ENCODE measurements at places on chromosomes 2 and 18.

DNA sequence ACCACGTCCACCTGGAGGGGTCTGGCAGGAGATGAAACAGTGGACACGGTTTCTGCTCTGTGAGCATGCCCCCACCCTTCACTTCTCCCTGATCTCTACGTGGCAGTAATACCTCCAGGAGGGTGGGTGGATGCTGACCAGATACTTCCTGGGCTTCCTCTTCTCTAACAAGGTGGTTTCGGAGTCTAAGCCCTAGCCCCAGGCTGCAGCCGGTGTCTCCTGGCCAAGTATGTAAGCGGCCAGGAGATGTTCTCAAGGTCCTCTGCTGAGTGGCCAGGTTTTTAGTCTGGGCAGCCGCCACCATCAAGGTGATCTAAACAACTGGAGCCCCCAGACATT is 101.8 kb upstream of the ASB18 start:
- no peak for DNase-seq

DNA sequence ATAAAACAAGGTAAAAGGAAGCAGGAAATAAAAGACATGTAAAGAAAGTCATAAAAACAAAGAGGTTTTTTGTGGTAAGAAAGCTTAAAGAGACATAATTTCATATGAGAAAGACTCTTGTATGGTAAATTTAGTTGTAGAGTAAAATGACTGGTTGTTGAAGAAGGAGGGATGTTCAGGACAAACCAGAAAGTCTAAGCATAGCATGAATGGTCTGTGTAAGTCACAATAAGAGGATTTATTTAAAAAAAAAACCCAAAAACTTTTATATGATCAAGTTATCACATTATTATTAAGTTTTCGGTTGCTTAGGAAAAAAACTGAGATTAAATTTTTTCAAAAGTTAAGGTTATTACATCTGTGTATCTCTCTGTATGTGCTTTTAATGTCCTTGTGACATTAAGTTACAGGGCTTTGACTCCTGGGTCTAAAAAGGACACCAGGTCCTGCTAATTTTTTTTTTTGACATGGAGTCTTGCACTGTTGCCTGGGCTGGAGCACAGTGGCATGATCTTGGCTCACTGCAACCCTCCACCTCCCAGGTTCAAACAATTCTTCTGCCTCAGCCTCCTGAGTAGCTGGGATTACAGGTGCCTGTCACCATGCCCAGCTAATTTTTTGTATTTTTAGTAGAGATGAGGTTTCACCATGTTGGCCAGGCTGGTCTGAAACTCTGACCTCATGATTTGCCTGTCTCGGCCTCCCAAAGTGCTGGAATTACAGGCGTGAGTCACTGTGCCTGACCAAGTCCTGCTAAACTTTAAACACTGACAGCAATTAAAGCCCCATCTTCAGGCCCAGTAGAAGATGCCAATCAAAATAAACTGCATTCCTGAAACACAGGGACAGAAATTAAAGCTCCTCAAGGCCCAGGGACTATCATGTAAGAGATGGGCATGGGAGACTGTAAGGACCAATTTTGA is 14.2 kb upstream of the OXER1 start:
- no peak for DNase-seq

DNA sequence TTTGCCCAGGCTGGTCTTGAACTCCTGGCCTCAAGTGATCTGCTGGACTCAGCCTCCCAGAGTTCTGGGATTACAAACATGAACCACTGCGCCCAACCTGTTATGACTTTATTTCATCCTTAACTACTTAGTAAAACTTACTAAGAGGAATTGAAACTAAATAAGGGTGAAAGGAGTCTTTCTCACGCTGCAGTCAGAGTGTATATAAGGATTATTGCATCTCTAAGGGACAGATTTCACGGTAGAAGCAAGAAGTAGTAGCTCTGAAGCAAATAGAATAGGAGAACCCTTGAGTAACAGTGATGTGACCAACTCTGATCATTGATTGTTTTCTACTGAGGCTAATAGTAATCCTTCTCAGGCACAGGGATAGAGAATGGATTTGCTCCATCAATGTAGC is 960.1 kb downstream of the CPS1 start:
- DNase-seq, result no peak

DNA sequence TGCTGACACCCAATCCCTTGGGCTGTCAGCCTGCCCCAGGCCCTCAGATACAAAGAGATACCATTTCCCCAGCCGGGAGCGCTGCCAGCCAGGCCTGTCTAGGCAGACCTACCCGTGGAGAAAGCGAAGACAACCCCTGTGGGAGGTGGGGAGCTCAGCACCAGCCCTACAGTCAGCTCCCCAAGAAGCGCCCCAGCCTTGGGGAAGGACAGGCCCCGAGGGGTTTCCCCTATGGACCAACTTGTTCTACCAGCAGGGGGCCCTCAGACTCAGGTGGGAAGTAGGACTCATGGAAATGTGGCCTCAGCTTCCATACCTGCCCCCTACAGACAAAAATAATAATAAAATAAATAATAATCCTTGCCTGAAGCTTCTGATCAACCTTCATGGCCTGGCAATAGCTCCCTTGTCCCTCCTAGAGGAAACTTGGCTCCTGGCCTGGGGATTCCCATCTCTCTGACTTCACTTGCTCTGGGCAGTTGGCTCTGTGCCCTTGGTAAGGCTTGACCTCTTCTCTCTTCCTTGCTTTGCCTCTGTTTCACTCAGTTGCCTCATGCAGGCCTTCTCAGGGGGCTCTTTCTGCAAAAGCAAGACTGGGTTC is 7.0 kb downstream of the SLC35F6 start:
- DNase-seq, result no peak

DNA sequence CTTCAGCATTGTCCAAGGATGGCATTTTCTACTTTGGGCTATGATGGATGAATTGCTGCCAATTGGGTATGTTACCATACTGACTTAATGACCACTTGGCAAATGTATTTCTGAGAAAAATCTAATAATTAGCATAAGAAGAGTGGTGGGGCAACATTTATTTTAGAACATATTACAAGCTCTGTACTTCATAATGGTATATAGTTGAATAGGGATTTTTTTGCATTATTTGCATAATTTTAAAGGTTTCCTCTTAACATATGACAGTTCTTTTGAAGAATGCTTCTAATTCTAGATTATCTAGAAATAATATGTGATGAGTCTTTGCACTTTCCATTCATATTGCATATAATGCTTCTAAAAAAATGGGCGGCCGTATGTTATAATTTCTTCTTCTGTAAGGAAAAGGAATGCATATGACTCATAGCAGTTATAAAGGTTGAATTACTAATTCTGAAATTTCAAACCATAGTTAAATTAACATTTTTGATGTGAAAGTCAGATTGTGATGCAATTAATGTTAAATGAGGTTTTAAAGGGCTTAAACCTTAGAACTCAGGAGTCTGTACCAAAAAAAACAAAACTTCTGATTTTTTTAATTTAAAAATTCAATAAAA is 1652.3 kb upstream of the SLC39A10 start:
- no peak for DNase-seq

DNA sequence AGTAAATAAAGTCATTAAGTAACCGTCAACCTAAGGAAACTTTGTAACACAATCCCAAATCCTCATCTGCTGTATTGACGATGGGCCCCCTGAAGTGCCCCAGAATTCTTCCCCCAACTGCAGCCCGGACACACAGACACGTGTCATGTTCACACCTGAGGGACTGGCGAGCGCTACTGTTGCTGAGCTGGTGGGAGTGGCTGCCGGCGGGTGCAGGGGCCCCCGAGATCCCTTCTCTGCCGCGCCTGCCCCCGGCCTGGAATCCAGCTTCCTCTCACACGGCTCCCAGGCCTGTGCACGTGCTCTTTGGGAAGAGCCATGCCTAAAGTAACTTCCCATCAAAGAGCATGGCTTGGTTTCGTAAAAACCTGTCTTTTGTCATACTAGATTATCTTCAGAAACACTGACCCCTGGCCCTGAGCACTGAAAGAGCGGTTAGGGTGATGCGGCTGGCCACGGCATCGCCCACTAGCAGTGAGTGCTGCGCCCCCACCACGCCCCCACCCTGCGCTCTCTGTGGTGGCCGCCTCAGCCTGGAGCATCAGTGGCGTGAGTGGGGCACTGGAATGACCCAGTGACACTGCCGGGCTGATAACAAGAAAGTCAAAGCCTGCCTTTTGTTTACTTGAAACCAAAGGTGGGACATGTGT is 56.0 kb downstream of the ADI1 start:
- no peak for DNase-seq

GRCh38 chr2:43142921-43143438 is 83.4 kb downstream of the ZFP36L2 start:
- DNase-seq, result no peak

- DNase-seq, result no peak
Measured at GRCh38 chr18:44969214-44969795, 288.6 kb downstream of the SETBP1 start.

- DNase-seq, result no peak
Measured at GRCh38 chr18:27763936-27764335, 413.0 kb downstream of the CDH2 start.

DNA sequence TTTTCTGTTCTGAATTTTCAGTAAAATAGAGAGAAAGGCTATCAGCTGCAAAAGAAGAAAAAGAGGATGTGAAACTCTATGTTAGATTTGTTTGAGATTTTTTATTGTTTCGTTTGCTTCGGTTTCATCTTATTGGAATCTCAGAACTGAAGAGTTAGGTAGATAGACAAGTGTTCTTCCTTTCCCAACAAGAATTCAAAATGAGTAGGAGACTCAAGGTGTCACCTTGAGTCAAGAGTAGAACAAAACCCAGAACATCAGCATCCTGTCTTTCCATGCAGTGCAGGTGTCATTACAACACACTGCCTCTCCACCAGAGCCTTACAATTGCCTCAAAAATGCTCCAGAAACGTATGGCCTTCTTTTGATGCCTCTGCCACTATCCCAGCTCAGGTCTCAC is 21.1 kb downstream of the NBAS start:
- no peak for DNase-seq

DNA sequence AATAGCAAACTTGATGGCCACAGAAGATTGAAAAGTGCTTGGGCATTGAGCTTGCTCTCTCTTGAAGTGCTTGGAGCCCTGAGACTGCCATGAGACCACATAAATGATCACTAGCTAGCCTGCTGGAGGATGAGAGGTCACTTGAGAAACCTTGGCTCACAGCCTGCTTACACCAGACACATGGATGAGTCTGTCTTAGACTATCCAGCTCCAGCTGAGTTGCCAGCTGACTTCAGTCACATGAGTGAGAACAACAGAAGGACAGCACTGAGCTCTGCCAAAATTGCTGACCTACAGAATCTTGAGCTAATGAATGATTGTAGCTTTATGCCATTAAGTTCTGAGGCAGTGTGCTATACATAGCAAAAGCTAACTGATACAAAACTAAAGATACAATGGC is 18.1 kb downstream of the NABP1 start:
- DNase-seq, result no peak

DNA sequence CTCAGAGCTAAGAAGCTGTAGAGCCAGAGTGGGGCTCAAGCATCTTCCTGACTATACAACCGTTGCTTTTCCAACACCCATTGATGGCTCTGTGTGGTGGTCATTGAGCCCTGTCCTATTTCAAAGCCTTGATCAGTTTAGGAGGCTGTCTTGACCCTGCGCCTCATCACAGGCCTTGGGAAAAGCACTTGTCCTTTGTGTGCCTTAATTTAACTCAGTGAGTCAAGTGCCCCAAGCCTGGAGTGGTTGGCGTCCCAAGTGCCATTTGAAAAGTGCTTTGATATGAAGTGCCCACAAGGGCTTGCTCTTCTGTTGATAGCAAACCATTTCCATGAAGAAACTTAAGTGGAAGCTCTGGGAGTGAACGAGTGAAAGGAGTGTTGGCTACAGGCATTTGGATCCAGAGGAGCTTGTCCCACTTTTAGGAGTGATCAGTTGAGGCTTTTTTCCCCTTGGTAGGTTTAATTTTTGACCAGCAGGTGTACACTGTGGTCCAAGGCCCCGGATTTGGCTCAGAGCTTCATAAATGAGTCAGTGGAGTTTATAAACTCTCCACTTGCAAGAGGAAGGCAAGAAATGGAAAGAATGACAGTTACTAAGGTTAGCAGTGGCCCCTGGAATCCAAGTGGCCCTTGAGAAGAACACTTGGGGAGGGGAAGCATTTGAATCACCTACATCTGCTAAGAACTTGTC is 50.3 kb downstream of the ACTR2 start:
- no peak for DNase-seq

GRCh38 chr2:82120654-82121053 is 1816.1 kb upstream of the LRRTM1 start:
- DNase-seq, result no peak

DNA sequence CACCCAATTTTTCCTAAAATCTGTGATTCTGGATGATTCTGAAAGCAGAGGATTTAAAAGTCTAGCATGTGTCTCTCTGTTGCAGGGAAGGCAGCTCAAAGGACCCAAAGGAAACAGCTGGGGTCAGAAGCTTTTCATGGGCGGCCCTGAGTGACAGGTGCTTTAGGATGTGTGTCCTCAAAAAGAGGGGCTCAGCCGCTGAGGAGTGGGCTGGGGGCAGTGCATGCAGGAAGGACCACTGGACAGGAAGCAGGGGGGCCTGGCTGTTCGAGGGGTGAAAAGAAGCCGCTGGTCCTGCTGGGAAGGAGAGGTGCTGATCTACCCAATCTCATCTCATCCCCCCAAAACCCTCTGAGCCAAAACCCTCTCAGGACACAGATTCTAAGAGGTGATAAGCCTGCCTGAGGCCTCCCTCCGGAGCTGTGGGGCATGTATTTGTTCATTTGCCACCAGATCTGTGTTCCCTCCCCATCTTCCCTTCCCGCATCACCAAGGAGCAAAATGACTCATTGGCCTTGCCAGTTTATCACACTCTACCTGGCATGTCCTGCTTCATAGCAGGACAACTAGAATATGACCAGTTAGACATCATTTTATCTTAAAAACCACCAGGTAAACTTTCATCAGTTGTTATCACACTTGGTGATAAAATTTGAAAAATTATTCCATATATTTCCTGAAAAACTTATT is 98.8 kb upstream of the MGAT4A start:
- DNase-seq, result no peak

- peak; percentile 79 for DNase-seq
Measured at GRCh38 chr2:20509770-20510490, 63.1 kb downstream of the RHOB start.

DNA sequence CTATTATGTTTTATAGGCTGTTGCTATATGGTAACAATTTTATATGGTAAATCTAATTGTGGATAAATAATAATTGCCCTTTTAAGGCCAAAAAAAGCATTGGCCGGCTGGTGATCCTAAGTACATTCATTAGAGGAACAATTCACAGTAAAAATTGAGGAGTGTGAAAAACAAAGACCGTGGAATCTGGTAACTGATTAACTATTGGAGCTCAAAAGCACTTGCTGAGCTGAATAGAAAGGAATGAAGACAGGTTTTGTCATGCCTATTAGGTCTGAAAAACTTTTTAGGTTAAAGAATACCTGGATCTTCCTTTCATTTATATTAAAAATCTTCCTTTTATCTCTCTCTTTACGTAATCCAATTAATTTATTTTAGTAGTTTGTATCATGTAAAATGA is 18.5 kb upstream of the RBBP8 start:
- DNase-seq, result peak; percentile 34

GRCh38 chr2:235131334-235132305 is 179.8 kb downstream of the SH3BP4 start:
- no peak for DNase-seq

Data from NCI-H1105 treated with DMSO at 0.1 percent for 48 hours (cell line).